ENCODE measurements at places on chromosomes 7 and 10.

- DNase-seq = no peak
Observed at GRCh38 chr10:21315645-21316220, 209.7 kb downstream of the SKIDA1 start.

DNA sequence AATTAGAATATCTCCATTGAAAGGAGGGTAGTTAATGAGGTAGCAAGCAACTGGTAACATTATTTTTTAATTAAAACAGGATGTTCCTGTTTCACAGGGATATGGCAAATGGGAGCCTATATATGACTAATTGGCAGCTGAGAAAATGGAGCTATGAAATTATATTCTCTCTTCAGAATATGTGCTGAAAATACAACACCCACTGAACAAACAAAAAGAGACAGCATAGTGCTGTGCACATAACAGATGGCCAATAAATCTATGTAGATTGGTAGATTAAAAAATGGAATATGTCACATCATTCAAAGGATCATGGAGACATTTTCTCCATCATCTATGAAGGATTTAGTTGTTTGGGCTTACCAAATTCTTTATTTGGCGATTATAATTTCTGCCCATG lies 362.0 kb downstream of the GPR37 start:
- no peak for DNase-seq

GRCh38 chr7:46969303-46970130 lies 612.4 kb downstream of the TNS3 start:
- no peak for DNase-seq

- no peak for DNase-seq
Observed at GRCh38 chr10:98539578-98539977, 92.8 kb upstream of the HPS1 start.

DNA sequence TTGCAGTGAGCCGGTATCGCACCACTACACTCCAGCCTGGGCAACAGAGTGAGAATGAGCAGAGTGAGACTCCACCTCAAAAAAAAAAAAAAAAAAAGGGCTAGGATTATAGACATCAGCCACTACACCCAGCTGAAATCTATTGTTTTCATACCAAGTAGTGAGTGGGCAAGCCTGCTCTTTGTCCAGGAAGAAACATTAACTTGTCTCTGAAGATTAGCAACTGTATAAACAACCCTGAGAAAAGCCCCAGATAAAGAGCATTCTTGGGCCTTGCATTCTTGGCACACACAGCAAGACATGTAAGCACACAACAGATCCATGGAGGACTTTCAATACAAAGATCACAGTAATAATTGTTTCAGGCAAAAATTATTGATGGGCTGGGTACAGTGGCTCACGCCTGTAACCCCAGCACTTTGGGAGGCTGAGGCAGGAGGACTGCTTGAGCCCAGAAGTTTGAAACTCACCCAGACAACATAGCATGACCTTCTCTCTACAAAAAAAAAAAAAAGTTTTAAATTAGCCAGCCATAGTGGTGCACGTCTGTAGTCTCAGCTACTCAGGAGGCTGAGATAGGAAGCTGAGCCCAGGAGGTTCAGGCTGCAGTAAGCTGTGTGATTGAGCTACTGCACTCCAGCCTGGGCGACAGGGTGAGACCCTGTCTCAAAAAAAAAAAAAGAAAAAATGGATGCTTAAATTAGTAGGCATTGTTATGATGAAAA lies 4.4 kb downstream of the PSPH start:
- no peak for DNase-seq

DNA sequence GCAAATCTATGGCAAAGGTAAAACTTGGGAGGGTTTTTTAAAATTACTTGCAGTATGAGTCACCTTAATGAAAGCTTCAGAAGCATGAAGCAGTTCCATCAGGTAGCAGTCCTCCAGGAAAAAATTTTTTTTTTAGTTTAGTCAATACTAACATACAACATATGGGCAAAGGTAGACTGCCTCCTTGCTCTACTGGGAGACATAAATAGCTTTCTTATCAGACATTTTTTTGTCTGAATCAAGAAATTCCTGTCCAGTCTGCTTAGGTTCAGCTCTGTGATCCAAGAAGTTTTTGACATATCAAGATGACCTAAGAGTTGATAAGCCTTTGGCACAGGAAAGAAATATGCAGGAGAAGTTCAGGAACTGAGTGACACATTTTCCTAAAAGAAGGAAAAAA lies 171.5 kb upstream of the TCF7L2 start:
- DNase-seq = no peak

DNA sequence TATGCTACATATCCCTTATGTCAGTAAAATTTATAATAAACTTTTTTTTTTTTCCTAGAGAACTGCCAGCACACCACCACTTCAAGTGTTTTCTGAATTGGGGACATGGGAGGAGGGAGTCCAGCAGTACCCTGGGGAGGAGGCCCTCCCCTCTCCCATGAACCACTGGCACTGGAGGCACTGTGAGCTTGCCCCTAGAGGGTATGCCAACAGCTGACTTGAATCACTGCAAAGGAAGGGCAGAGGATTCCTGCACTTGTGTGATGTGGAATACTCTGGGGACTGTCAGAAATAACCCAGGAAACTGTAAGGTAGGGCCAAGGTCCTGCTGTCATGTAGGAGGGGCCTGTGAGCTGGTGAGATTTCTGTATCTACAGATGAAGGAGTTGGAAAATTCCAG lies 8.5 kb upstream of the ARMS2 start:
- DNase-seq = no peak

DNA sequence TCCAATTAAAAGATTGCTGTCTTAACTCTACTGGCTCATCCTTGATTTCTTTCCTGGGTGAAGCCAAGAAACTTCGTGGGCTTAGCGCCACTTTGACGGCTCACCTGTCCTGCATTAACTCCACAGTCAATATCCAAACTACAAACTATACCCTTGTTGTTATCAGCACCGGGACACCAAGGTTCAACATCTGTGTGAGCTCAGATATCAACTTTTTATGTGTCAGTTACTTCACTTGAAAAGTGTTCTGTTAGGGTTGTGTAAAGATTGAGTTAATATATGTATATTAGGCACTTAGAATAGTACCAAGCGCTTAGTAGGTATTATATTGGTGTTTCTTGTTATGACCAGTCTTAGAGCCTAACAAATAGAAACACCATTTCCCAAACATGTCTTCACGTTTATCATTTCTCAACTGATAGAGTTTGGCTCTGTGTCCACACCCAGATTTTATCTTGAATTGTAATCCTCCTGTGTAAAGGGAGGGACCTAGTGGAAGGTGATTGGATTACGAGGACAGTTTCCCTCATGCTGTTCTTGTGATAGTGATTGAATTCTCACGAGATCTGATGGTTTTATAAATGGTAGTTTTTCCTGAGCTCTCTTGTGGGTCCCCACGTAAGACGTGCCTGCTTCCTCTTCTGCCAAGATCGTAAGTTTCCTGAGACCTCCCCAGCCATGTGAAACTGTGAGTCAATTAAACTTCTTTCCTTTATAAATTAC lies 19.0 kb upstream of the ST8SIA6 start:
- DNase-seq = no peak

DNA sequence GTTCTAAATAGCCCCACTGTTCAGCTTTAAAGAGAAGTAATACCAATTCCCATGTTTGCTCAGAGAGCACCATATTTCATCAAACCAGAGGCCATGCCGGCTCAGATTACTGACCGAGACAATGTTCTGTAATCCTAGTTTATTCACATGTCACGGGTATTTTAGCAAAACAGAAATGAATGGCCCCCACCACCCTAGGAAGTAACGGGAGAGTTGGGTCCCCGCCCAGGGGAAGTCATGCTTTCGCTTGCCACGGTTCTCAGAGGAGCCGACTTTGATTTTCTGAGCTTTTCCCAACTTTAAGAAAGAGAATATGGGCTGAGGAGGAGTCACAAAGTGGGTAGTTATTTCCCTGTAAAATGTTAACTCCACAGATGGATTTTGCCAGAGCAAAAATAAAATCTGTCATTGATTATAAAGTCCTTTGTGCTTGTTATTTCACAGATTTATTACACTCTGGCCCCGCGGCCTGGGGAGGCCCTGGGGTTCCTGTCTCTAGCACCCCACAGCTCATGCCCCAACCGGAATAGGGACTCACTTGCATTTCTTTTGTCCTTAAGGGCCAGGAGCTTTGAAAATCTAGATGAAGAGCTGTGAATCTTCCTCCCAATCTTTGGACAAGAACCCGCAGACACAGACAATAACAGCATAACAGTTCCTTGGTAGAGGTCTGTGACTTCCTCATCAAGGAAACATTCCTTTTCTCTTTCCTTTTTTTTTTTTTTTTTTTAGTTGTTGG lies 3.7 kb upstream of the GDF10 start:
- DNase-seq = no peak

DNA sequence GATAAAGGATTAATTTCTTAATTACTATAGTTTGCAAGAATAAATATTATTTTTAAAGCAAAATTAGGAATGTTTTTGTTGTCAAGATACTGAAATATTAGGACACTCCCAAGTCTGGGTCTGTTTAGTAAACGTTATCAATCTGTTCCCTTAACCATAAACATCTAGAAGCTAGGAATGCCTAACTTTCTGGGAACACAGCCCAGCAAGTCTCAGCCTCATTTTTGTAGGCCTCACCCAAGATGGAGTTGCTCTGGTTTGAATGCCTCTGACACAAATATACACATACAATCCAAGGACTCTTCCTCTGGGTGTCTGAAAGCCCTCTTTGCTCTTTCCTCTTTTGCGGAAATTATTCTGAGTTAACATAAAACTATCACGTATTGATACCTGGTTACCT lies 487.4 kb upstream of the CELF2 start:
- DNase-seq = no peak

GRCh38 chr7:101162551-101163278 lies 2.7 kb downstream of the VGF start:
- DNase-seq = no peak

DNA sequence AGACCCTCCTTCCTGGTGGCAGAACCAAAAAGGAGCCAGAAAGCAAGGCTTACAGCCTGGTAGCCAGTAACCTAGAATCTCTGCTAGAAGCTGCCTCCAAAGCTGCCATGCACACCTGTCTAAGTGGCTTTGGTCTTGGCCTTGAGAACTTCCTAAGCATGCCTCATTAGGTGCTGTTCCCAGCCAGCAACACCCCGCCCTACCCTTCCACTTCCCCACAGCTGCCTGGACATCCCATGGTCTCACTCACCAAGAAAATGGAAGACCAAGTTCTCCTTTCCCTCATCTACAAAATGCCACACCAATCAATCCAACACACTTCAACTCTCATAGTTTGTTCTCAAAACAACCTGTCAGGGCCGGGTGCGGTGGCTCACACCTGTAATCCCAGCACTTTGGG lies 4.2 kb downstream of the PSAP start:
- DNase-seq = no peak

GRCh38 chr10:84254552-84255478 lies 10.0 kb downstream of the RGR start:
- no peak for DNase-seq

DNA sequence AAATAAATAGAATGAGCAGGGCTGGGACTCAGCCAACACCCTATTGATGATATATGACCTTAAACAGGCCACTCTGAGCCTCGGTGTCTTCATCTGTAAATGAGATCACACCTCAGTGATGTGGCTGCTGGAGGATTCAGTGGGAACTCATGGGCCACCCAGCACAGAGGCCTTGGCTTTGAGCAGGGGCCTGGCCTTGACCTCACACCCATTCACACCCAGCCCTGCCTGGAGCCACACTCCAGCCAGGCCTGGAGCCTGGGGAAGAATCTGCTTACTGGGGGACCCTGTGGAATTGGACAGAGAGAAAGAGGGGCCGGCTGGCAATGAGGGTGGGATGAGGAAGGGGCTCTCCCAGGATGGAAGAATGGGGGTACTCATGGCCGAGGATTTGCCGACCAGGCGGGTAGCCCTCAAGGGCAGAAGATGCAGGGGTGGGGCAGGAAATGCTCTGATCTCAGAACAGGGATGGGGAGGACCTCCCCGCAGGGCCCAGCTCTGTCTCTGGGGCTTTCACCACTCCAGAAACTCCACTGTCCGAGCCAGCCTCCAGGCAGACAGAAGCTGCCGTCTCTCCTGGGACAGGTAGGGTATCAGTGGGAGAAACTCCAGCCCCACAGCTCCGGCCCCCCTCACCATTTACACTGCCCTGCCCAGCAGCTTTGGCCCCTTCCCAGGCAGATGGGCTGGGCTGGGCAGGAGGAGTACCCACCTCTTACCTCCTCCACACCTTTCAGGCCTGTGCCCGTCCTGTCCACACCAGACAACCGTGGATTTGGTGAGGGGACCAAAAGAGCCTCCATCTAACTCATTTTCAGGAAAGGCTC lies 81.9 kb downstream of the RGS10 start:
- no peak for DNase-seq

DNA sequence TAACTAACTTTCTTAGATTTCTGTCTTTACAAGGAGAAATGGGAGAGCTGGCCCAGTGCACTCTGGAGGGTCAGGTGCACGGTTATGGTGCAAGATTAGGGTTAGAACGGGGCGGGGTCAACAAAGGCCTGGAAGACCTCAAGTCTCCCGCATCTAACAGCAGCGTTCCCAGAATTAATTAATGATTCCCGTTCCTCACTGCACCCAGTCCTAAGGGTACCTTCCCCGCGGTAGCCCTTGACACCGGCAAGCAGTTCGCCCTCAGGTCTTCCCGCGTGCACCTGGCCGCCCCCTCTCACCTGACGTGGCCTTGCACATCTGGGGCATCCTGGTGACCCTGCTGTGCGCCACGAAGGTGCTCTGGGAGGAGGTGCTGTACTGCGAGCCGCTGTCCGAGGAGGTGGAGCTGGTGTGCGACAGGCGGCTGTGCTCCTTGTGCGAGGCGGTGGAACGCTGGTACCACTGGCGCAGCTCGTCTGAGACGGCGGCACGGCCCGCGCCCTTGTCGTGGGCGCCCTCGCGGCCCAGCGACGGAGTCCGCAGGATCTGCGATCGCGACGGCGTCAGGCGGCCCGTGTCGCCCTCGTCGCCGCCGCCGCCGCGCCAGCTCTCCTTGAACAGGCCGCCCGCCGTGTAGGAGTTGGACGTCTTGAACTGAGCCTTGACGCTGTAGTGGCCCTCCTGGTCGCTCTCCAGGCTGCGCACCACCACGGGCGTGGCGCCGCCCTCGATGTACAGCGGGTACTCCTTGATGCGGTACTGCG lies 69.8 kb downstream of the PRPF18 start:
- DNase-seq = no peak

DNA sequence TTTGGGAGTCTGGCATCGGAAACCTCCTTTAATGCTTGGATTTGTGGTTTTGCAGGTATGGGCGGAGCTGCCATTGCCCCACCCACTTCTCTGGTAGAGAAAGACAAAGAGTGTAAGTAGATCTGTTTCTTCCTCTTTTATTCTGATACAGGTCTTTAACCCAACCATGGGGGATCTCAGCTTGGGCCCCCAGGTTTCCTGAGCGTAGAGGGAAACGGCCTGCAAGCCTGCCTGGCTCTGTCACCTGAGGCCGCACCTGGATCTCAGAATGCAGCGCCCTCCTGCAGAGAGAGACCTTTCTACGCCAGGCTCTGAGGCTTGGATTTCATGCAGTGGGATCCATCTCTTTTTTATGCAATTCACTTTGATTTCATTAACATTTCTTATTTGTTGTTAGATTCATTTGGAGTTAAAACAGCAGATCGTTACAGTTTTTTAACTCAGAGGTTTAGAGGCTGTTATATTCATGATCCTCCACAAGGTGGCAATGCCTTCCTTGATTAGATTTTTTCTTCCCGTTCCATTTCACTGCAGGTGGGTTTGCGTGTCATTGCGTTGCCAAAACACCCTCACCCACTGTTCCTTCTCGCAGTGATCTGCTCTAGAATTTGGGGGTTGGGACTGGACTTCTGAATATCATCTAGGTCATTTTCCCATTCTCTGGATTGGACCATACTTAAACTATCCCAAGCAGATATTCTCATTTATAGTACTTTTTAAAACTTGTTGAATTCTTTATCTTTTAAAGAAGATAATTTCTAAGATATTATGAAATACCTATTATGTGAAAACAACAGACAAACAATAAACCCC lies 20.0 kb downstream of the RBM17 start:
- peak; percentile 54 for DNase-seq

Data from GM13977 (cell line).